Upper lobe of right lung (tissue), 1 donor: ENCODE measurements at places on chromosomes 1 and 21. TPM values are rescaled to one million over a fixed set of nuclear protein-coding genes. Genes with fewer than 3 reads are reported as not detected.

SYPL2 gene
- 3.1 TPM for total RNA-seq

CD101 gene
- 37.4 TPM for total RNA-seq

UBAP2L gene
- total RNA-seq = 156 TPM

- DNase-seq = no peak
Observed at GRCh38 chr1:4745560-4745959, 91.2 kb downstream of the AJAP1 start.

SERPINC1 gene
- not detected for total RNA-seq

DNA sequence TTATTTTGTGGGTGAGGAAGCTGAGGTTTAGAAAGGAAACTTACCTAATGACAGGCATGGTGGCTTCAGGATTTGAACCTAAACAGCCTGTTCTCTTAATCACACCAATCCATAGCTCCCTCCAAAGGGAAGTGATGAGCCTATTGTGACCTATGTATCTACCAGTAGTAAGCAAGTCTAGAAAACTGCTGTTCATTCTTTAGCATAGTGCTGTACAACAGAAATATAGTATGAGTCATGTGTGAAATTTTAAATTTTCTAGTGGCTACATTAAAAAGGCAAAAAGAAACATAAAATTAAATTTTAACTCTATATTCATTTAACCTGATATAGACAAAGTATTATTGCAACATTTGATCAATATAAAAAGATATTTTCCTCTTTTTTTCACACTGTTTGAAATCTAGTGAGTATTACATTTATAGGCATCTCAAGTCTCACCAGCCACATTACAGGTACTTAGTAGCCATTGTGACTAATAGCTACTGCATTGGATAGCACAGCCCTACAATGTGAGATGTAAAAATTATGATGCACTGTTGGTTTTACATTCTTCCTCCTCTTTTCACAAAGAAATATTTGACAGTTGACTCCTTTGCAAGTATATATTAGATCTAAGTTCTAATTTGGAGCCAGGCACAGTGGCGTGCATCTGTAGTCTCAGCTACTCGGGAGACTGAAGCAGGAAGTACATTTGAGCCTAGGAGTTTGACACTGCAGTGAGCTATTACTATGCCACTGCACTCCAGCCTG is 16.6 kb downstream of the IPO9 start:
- DNase-seq = no peak

TAS1R2 gene
- not detected for total RNA-seq

DNA sequence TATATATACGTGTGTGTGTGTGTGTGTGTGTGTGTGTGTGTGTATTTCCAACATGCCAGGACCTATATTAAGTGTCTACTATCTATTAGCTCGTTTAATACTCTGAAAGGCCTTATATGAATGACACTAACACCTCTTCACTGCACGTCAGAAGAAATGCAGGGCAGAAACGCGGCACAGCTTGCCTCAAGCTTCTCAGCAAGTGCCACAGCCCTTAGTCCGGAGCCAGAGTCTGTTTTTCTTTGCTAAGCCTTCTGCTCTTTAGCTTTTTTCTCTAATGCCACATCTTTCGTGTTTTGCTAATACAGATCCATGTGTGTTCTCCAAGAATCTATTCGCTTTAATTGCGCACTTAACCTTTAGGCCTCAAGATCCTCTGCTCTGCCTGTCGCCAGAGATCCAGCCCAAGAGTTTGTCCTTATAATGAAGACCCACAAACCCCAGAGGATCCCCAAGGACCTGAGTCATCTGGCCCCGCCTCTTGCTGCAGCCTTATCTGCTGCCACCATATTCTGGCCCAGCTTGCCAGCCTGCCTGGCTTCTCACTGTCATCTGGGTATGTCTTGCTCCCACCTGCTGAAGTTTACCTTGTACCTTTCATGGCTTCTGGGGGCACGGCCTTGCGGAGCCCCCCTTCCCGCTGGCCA is 2.0 kb upstream of the TRIM58 start:
- no peak for DNase-seq

ZNF683 gene
- total RNA-seq = 1.1 TPM

SLC37A1 gene
- total RNA-seq = 21.6 TPM

DNA sequence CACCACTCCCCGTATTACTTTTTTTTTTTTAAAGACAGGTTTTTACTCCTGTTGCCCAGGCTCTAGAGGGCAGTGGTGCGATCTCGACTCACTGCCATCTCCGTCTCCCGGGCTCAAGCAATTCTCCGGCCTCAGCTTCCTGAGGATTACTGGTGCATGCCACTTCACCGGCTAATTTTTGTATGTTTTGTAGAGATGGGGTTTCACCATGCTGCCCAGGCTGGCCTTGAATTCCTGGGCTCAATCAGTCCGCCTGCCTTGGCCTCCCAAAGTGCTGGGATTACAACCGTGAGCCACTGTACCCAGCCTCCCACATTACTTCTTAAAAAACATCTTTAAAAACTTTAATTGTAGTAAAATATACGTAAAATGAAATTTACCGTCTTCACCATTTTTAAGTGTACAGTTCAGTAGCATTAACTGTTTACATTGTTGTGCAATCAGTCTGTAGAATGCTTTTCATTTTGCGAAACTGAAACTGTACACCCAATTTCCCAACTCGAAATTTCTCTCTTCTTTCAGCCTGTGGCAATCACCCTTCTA is 77.0 kb downstream of the ZMYM4 start:
- DNase-seq = peak; percentile 75

DNA sequence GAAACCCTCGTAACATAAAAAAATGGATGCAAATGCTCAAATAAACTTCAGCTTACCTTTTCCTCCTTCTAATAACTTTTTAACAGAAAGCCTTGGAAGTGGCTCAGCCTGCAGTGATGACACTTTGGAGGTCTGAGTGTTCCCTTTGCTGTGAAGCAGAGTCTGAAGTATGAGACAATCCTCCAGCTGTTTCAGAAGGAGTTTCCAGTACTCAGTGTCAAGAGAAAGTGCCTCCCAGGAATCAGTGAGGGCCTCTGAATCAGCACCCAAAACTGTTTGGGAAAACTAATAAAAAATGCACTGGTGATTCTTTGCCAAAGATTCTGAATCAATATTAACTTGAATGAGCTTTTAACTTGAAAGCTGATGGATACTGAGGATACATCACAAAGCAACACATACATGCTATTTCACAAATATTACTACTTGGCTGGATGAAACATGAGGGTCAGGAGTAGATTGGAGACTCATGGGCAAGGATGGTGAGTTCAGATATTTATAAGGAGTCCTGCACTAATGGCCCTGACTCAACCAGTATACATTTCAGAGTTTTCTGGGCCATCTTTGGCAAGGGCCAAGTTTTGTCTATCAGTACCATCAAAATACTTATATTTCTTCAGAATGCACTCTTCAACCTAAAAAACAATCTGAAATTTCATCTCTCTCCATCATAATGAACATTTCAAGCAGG is 77.0 kb downstream of the IARS2 start:
- DNase-seq = no peak

CENPL gene
- 4.3 TPM for total RNA-seq

DNA sequence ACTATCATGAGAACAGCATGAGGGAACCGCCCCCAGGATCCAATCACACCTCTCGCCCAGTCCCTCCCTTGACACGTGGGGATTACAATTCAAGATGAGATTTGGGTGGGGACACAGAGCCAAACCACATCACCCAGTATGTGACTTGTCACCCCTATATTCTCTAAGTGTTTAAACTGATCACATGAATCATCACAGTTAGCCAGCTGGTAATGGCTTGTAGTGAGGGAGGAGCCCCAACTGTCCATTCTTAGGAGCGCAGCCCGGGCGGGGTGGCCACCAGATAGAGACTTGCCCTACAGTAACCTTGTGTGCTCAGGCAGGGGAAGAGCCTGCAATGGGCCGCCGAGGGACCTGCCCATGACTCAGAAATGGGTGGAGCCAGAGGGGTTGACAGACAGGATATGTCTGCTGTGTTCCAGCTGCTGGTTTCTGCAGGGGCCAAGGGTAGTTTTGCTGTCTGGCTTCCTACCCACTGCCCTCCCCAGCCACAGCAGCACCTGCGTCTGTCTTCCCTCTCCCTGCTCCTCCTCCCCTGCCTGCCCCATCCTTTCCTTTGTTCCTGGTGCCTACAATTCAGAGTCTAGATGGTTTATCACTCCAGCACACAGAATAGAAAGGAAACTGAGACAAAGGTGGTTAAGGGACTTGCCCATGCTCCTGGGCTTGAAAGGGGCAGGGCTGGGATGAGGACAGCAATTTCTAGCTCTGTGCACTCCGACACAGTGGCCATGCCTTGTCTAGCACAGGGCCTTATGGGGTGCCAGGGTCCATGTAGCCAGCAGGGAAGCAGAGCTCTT is 9.2 kb downstream of the ABCG1 start:
- peak; percentile 91 for DNase-seq

DNA sequence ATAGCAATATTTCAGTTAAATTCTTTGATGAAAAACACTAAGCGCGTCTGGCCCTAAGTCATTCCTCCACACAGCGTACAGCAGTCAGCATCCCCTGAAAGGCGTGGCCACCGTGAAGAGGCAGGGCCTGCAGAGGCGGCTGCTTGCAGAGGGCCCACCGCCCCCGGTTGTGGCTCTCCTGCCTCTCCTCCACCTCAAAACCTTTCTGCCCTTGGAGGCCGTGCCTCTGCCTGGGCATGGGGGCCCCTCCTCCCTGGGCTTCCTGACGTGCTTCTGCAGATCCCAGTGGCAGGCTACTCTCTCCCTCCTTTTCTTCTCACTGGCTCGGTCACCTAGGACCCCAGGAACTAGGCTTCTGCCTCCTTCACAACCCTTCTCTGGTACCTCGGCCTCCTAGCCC is 16.2 kb downstream of the CLSTN1 start:
- peak; percentile 61 for DNase-seq

DNA sequence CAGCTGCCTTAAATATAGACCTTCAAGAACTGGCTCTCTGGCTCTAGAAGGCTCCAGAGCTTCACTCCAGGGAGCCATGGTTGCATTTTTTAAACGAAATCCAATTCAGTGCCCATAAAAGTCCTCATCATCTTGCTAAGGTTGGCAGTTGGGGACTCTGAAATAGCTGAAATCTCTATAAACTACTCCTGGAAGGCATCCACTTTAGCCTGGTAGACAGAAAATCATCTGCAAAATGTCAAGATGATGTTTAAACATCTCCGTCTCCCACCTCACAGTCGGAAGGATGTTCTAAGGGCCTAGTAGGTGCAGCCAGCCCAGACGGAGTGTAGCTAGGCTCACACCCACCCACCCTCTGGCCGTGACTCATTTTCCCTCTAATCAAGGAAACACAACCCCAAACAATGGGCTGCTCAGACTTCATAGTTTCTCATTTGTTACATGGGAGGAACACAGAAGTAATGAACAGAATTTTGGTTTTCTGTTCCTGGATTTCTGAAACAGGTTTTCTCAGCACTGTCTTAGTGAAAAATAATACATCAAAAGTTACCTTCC is 235.4 kb upstream of the KAZN start:
- DNase-seq = no peak

DNA sequence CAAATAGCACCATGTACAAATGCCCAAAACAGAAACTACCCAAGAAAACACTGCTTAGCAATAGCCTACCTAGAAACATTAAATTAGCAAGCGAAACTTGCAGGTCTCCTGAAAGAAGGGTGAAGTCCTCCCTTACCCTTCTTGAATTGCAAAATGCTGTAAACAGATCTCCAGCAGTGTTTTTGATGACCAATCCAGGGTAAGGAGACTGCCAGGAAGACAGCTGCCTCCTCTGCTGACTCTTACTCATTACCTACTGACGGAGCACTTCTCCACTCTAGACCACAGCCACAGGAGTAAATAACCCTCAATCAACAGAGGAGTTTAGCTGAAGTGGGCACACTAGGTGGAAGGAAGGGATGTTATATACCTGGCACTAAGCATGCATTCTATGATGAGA is 32.2 kb upstream of the GADD45A start:
- DNase-seq = no peak

FAM43B gene
- 0.20 TPM for total RNA-seq

GRCh38 chr1:58738876-58739275 is 39.0 kb upstream of the MYSM1 start:
- DNase-seq = no peak

LIPI gene
- not detected for total RNA-seq

- no peak for DNase-seq
Observed at GRCh38 chr1:194802572-194802971, 1616.2 kb upstream of the B3GALT2 start.

DNA sequence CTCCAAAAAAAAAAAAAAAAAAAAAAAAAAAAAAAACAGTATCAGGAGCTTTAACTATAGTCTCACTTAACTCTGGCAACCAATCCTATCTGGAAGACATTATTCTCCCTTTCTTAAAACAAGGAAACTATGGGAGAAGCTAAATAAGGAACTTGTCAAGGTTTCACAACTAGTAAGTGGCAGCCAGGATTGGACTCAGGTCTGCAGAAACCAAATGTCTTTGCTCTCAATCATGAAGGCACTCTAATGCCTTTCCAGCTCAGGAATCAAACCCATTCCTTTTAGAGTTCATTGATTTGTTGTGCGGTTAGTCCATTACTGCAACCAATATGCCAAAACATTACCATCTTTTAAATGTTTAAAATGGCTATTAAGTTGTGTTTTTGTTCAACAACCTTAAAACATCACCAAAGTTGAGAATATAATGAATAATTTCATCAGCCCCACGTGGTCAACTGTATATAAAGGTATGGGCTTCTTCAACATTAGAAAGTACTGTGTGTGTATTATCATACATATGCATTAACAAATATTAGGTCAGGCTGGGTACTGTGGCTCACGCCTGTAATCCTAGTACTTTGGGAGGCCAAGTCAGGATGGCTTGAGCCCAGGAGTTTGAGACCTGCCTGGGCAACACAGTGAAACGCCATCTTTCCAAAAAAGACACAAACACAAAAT is 1.5 kb downstream of the EPRS1 start:
- no peak for DNase-seq

TMEM81 gene
- total RNA-seq = 3.5 TPM

DNA sequence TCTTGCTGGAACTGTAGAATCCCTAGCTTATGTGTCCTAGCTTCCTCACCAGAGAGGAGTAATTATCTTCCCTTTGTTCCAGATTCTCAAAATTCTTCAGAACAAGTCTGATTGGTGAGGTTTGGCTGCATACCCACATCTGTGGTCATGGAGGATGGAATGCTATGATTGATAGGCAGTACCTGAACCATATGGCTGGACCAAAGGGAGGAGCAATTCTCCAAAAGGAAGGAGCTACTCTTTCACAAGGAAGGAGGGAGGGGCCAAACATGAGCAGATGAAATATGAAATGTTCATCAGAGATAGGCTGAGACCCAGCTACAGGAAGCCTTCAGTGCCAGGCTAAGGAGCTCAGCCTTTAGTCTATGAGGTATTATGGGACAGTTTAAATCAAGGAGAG is 5.0 kb upstream of the RNF19B start:
- no peak for DNase-seq

PGLYRP4 gene
- total RNA-seq = not detected

CIART gene
- 10.6 TPM for total RNA-seq
